WTC11 (cell line): ENCODE measurements at places on chromosomes 2 and 18. TPM values are rescaled to one million over a fixed set of nuclear protein-coding genes. Genes with fewer than 3 reads are reported as not detected.

DNA sequence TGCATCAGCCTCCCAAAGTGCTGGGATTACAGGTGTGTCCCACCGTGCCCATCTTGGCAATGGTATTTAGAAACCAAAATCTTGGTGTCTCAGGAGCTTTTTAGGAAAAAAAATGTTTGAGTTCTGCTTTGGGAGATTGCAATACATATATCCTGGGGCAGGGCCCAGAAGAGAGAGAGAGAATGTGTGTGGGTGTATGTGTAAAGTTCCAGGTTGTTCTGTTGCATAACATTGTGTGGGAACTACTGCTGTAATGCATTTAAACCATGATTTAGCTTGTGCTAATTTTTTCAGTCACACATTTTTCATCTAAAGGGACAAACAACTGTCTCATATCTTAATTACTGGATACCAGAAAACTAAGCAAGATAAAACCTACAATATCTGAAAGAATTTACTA lies 70.8 kb upstream of the NABP1 start:
- DNase-seq: no peak

Gene COLEC11
- total RNA-seq: 0.69 to 1.3 TPM (median 0.87 TPM) in 3 replicates

Gene RGPD4
- 0.04 to 0.05 TPM in 2 of 3 replicates, not detected in the other for total RNA-seq

- DNase-seq: no peak
Measured at GRCh38 chr18:47287911-47288585, 36.6 kb upstream of the SKOR2 start.

Gene LRRTM1
- total RNA-seq: 1.1 to 1.4 TPM (median 1.2 TPM) in 3 replicates

DNA sequence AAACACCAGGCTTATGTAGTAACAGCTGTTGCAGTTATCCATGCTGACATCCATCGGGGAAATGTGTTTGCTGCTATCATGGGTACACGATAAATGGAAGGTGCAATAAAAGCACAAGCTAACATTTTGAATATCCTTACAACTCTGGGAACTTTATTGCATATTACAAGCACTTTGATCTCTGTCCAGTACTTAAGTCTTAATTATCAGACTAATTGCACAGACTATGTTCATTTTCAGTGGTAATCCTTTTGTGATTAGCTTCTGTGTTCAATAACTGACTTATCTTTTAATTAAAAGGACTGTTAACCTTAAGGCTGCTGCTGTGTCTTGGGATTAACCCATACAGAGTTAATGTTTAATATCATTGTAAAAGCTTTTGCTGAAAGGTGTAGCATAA lies 101.4 kb upstream of the ATP5MC3 start:
- no peak for DNase-seq

Gene SPDYA
- total RNA-seq: 0.30 to 0.61 TPM (median 0.46 TPM) in 3 replicates

DNA sequence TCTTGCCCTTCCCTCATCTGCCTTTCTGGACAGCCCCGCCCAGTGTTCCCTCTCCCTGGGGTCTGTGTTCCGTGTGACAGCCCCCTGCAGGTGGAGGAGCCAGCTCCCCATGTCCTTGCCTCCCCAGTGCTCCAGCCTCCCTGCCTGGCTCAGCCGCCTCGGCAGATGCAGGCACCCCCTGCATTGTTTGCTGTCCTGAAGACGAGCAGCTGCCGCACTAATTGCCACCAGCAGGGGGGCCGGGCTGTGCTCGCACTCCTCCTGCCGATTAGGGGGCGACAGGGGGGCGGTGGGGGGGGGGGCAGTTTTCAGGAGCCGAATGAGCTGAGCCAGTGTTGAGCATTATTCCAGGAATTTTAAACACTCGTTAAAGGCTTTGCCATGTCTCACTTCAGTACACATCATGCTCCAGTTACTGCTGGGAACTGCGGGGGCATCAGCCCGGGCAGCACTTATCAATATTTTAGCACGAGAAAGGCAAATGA lies 23.3 kb downstream of the SIX3 start:
- peak; percentile 73 for DNase-seq

DNA sequence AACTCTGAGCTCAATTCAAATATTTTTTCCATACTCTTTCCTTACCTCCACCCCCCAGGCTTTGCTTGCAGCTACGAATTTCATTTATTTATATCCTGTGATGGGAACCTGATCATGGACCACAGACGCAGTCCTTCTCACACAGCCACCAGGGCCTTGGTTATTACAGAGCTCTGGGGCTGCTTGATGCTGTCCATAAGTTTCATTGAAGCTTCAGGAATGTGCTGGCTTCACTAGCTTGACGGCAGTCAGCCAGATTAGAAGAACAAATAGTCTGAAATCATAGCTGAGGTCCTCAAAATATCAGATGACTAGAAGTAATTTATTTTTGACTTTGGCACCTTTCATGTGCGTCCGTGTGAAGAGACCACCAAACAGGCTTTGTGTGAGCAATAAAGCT lies 104.9 kb downstream of the VWA3B start:
- no peak for DNase-seq

Gene CELF4
- 2.6 to 3.3 TPM (median 2.9 TPM) in 3 replicates for total RNA-seq

Gene ANKRD30B
- total RNA-seq: not detected in 3 replicates

DNA sequence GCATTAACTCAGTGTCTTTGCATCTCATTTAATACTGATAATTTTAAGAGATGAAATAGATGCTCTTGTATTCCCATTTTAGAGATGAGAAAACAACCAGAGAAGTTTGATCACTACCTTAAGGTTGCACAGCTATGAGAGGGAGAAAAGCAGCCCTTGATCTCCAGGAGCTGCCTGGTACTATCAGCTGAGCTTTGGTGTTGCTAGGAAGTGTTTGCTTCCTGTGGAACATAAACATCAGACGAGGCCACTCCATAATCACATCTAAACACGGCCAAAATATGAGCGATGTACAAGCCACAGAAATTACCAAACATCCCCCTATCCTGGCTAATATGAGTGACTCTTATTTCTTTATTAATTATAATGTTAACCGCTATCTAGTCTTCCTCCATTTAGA lies 620 bp upstream of the WDFY1 start:
- no peak for DNase-seq

Gene AFF3
- 1.1 to 1.2 TPM (median 1.2 TPM) in 3 replicates for total RNA-seq

Gene DSG1
- 0.07 to 0.09 TPM in 2 of 3 replicates, not detected in the other for total RNA-seq

Gene GALR1
- 0.07 to 0.11 TPM (median 0.07 TPM) in 3 replicates for total RNA-seq

- no peak for DNase-seq
Measured at GRCh38 chr2:24820175-24820513, 26.9 kb downstream of the CENPO start.

Gene NIF3L1
- total RNA-seq: 49.1 to 51.2 TPM (median 50.6 TPM) in 3 replicates

Gene NCKAP1
- total RNA-seq: 148 to 173 TPM (median 149 TPM) in 3 replicates

DNA sequence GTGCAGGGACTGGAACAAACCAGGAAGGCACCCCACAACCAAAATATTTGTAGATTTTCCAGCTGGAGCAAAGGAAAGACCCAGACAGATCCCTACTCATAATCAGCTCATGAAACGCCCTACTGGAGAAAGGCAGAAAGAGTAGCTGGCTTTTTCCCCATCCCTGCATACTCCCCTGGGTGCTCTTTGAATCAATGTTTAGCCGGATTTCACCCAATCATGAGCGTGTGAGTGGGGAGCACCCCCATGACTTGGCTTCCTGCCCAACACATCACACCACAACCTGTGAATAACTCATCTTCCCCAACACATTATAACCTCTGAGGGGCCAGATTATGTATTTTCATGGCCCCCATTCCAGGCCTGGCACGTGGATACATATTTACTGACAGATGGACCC lies 35.1 kb upstream of the SLC14A1 start:
- DNase-seq: no peak

DNA sequence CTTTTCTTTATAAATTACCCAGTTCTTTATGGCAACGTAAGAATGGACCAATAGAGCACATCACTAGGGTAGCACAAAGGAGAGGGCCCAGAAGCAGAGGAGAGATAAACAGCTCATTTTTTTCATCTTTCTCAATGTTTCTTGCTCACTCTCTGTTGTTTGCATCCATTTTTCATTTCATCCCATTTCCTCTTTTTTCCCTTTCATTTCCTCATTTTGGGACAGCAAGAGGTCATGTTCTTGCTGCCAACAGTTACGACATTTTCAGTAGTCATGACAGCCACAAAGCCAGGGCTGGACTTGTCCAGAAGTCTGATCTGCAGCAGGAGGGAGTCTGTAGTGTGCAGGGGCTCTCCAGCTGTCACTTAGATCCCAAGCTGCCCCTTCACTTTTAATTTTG lies 52.7 kb upstream of the CYP1B1 start:
- no peak for DNase-seq

DNA sequence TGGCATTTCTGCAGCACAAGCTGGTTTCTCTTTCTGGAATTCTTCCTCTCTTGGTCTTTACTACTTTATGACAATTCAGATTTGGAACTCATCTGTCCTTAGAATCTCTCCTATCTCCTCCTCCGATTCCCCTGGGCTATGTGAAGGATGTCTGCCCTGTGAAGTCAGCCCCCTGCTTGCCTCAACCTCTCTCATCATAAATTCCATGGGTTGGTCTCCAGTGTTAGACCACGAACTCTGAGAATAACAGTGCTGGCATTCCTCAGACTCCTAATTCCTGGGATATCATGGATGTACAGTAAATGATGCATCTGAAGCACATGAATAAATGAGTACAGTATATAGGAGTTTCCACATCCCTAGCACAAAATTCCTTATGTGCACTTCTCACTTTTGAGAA lies 21.0 kb upstream of the CYRIA start:
- no peak for DNase-seq

- no peak for DNase-seq
Measured at GRCh38 chr2:155223781-155224406, 525.4 kb downstream of the KCNJ3 start.

- no peak for DNase-seq
Measured at GRCh38 chr2:240588669-240589068, 2.1 kb downstream of the CAPN10 start.

GRCh38 chr2:223055836-223056235 lies 3.8 kb downstream of the KCNE4 start:
- no peak for DNase-seq

DNA sequence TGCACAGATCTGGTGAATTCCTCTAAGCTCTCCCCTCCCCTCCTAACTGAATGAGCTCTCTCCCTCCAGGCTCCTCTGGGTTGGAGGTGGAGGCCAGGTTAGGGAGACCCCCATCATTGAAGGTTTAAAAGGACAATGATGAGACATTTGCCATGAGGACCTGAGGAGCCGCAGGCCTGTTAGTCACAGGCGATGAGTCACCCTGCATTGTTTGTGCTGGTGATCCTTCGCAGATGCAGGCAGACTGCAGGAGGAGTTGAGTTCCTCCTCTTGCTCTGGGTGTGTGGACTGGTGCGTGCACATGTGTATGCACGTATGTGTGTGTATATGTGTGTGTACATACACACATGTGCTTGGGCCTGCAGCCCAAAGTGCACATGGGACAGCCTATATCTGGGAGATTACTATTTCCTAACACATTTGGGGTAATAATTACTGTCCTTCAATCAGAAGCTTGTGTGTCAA lies 42.0 kb downstream of the MCFD2 start:
- DNase-seq: no peak

DNA sequence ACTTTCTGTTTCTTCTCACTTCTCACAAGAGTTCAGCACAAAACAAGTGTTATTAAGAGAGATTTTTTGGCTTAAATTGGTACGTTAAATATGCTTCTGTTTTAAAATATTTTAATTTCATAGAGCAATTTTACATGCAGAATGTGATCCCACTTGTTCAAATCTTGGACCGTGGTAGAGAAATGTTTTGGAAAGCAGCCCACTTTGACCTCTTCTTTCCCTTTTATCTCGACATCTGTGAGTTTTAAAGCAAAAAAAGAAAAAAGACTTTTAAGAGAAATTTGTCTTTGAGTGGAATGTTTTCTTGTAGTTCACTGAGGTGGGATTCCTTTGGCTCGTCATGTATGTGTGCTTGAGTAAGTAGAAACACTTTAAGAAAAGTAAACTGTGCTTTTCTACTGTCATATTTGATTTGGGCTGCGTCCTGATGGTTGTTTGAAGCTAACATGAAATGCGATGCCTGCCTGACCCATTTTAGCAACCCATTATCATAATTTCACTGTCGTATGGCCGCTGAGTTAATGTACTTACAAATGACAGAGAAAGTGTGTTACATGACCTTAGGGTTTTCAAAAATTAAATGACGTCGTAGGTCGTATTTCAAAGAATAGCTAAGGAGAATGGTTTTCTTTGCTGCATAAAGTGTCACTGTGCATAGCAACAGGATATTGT lies 54.5 kb downstream of the TSHZ1 start:
- no peak for DNase-seq

- no peak for DNase-seq
Measured at GRCh38 chr2:43302961-43303494, 76.6 kb upstream of the ZFP36L2 start.

Gene ANKRD62
- not detected in 3 replicates for total RNA-seq

Gene ABCG5
- not detected in 3 replicates for total RNA-seq

DNA sequence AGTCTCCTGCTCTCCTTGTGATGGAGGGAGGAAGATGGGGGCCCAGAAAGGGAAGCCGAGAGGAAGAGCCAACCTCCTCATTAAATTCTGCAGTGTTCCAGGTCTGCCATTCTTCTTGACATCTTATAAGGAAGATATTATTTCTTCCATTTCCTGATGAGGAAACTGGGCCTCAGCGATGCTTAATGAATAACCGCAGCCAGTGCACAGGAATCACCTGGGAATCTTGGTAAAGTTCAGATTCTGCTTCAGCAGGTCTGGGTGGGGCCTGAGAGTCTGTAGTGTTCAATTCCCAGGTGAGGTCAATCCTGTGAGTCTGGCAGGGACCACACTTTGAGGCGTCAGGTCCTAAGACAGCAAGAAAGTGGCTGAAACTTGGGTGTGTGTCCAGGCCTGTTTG lies 17.3 kb downstream of the PCARE start:
- no peak for DNase-seq

Gene SLC39A10
- 141 to 167 TPM (median 144 TPM) in 3 replicates for total RNA-seq

DNA sequence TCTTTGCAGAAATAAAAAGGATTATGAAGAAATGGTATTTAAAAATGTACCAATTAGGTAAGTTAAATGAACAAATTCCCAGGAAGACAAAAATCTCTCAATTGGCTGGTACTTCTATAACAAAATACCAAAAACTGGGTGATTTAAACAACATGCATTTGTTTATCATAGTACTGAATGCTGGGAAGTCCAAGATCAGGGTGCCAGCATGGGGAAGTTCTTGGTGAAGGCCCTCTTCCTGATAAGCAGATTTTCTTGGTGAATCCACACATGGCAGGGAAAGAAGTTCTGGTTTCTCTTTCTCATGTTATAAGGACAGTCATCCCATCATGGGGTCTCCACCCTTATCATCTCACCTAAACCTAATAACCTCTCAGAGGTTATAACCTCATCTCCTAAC lies 271.6 kb upstream of the SETBP1 start:
- DNase-seq: no peak

- no peak for DNase-seq
Measured at GRCh38 chr2:217538719-217539118, 464.1 kb downstream of the TNS1 start.

Gene PNKD
- 45.0 to 49.8 TPM (median 45.8 TPM) in 3 replicates for total RNA-seq

Gene SERPINB11
- not detected in 3 replicates for total RNA-seq

Gene RTP5
- not detected in 3 replicates for total RNA-seq

Gene CD28
- total RNA-seq: 0.11 to 0.50 TPM (median 0.16 TPM) in 3 replicates

DNA sequence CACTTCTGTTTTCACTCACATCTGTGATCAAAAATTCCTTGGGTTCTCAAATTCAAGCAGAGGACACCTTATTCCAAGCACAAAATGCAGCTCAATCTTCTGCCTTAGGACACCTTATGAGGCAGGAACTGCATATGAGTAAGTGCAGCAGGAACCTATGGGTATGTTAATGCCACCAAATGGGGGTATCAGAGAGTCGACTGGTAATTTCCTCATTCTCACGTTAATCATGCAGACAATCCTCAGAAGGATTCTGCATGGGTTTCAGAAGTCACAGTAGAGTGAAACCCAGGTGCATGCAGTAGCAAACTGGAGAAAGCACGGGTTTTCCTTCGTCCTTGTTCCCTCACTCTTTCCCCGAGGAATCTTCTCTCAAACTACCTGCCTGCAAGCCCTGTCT lies 452.8 kb downstream of the CBLN2 start:
- DNase-seq: no peak

- DNase-seq: no peak
Measured at GRCh38 chr2:237290261-237290660, 123.7 kb downstream of the COL6A3 start.

GRCh38 chr18:54607213-54608027 lies 16.4 kb downstream of the DYNAP start:
- peak; percentile 19 for DNase-seq
